HFFc6 (cell line): ENCODE measurements at places on chromosomes 3 and 15. TPM values are rescaled to one million over a fixed set of nuclear protein-coding genes. Genes with fewer than 3 reads are reported as not detected.

The ACP3 gene
- not detected in 3 replicates for total RNA-seq

The MOBP gene
- not detected in 3 replicates for total RNA-seq

The MESP2 gene
- total RNA-seq: 0.18 to 0.26 TPM (median 0.25 TPM) in 3 replicates

The GPR27 gene
- total RNA-seq: not detected in 3 replicates

The DET1 gene
- 5.5 to 7.1 TPM (median 6.3 TPM) in 3 replicates for total RNA-seq

DNA sequence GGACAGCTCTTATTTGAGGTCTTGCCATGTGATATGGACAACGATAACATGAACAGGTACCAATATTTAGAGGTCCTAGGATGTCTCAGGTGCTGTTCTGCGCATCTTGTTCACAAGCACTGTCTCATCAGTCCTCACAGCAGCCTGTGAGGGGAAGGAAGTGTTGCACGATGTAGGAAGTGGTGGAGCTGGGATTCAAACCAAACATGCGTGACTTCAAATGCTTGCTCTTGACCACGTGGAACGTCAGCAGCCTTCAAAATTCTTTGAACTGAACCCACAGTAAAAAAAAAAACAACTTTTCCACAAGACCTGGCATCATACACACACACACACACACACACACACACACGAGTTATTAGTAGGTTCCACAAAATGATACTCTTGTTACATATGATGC lies 153.4 kb upstream of the SMAD3 start:
- H3K4me3 ChIP-seq: no peak overlapping the region
- peaks cover 21% of the 10 kb centered on the region for H3K36me3 ChIP-seq
- H3K4me1 ChIP-seq: no peaks in the 10 kb centered on the region

GRCh38 chr3:61601831-61602230 lies 40.5 kb downstream of the PTPRG start:
- DNase-seq: no peak
- H3K27me3 ChIP-seq: no peaks in the 10 kb centered on the region
- H3K4me1 ChIP-seq: no peaks in the 10 kb centered on the region; the same call in 1 of the 2 replicates
- peaks cover 18% of the 10 kb centered on the region for H3K36me3 ChIP-seq
- no peak overlapping the region for H3K4me3 ChIP-seq
- H3K27ac ChIP-seq: no peak overlapping the region

DNA sequence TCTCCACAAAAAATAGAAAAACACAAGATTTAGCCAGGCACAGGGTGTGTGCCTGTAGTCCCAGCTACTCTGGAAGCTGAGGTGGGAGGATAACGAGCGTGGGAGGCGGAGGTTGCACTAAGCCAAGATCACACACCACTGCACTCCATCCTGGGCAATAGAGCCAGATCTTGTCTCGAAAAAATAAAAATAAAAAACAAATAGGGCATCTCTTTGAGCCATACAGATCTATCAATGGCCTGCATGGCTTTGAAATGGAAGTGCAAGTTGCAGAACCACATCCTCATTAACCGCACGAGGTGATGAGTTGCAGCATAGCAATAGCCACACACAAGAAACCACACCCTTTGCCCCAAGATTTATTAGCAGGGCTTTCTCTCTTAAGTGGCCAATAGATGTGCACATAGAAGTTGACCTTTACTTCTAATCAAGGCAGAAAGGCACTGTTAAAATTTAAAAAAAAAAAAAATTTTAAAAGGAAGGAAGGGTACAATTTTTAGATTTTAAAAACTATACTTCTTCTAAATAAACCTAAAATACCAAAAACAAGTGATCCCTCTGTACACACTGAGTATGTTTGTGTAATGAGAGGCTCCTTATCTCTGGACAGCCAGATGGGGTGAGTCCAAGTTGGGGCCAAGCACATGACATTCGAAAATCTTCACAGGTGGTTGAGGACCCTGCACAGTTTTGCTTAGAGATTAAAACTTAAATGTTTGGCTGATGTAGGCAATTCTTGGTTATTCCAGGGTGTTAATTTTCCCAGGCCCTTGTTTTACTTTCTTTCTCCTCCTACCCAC lies 53.4 kb downstream of the FILIP1L start:
- peaks cover 2% of the 10 kb centered on the region; the same call in 1 of the 2 replicates for H3K27me3 ChIP-seq
- no peak for DNase-seq
- H3K27ac ChIP-seq: no peak overlapping the region
- no peak overlapping the region for H3K4me3 ChIP-seq

- H3K27ac ChIP-seq: no peak overlapping the region
- peaks cover 14% of the 10 kb centered on the region for H3K27me3 ChIP-seq
- peaks cover 5% of the 10 kb centered on the region; the same call in 1 of the 2 replicates for H3K4me1 ChIP-seq
Observed at GRCh38 chr3:72068621-72069020, 283.7 kb upstream of the PROK2 start.

- no peaks in the 10 kb centered on the region; the same call in 1 of the 2 replicates for H3K27me3 ChIP-seq
- no peak overlapping the region for H3K27ac ChIP-seq
- no peaks in the 10 kb centered on the region for H3K4me1 ChIP-seq
- no peak overlapping the region for H3K4me3 ChIP-seq
- DNase-seq: no peak
Observed at GRCh38 chr3:94459167-94459566, 396.3 kb downstream of the NSUN3 start.

DNA sequence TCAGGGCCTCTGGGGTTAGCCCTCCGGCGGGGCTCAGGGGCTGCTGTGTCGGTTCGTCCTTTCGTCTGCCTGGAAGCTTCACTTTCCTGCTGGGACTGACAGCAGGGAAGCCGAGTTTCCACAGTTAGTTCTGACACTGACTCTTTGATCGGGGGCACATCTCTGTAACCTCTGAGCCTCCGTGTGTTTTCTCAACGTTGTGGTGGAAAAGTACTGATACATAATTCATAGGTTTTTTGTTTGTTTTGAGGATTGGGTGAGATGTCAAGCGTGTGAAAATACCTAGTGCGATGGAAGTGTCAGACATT lies 481 bp downstream of the AP4E1 start:
- H3K36me3 ChIP-seq: peaks cover 22% of the 10 kb centered on the region
- no peak for DNase-seq

DNA sequence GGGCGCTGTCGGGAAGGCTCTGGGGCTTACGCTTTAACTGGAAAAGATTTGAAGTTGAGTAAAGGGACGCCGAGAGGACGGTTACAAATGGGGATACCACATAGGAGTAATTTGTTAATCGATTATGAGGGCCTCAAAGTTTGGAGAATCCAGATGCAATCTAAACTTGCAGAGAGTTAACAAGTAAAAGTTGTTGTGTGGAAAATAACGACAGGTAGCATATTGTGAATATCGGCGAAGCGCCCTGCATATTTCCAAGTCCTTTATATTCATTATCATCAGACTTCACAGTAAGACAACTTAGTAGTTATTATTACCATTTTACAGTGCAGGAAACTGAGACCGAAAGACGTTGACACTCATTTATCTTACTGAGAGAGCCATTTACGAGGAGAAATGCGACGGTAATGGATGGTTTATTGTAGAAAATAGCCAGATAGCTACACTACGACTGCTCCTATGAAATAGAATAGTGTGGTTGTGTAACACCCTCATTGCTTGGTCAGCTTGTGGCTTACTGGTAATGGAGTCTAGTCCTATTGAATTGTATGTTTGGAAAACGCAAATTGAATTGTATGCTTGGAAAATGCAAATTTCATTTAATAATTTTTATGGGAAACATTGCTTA lies 700 bp downstream of the MKRN2 start:
- no peaks in the 10 kb centered on the region for H3K36me3 ChIP-seq
- H3K27ac ChIP-seq: peak overlapping the region; percentile 89
- peaks cover 3% of the 10 kb centered on the region; the same call in 1 of the 2 replicates for H3K27me3 ChIP-seq
- peak; percentile 48 for DNase-seq
- peaks cover 78% of the 10 kb centered on the region for H3K4me1 ChIP-seq

DNA sequence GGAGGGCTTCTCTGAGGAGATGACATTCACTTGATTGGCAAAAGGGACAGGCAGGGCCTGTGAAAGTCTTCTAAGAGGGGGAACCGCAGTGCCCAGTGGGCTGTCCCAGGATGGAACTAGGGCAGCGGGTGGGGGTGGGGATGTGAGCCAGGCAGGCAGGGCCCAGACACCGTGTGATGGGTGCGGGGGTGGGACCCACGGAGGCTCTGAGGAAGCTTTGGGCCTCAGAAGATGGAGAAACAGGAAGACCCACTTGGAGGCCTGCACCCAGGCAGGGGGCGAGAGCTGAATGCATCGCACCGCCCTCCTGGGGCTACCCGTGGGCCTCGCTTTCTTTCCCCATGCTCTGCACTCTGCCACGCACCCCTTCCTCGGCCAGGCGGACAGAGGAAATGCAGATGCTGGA lies 32.9 kb upstream of the ACAD9 start:
- H3K36me3 ChIP-seq: no peaks in the 10 kb centered on the region
- no peak for DNase-seq
- peak overlapping the region; percentile 86; the same call in 1 of the 2 replicates for H3K27ac ChIP-seq
- peaks cover 21% of the 10 kb centered on the region for H3K4me1 ChIP-seq
- H3K4me3 ChIP-seq: peak overlapping the region; percentile 81

GRCh38 chr3:48837163-48837562 lies 10.5 kb downstream of the PRKAR2A start:
- H3K36me3 ChIP-seq: peaks cover 14% of the 10 kb centered on the region
- H3K4me3 ChIP-seq: no peak overlapping the region
- DNase-seq: no peak
- H3K27ac ChIP-seq: no peak overlapping the region
- H3K27me3 ChIP-seq: no peaks in the 10 kb centered on the region; the same call in 1 of the 2 replicates

- H3K4me3 ChIP-seq: no peak overlapping the region
- DNase-seq: no peak
- no peaks in the 10 kb centered on the region; the same call in 1 of the 2 replicates for H3K27me3 ChIP-seq
- peaks cover 9% of the 10 kb centered on the region; the same call in 1 of the 2 replicates for H3K4me1 ChIP-seq
- no peaks in the 10 kb centered on the region for H3K36me3 ChIP-seq
Observed at GRCh38 chr3:65005486-65005885, 317.7 kb upstream of the ADAMTS9 start.

GRCh38 chr3:133868186-133868585 lies 27.5 kb downstream of the RAB6B start:
- no peaks in the 10 kb centered on the region for H3K4me1 ChIP-seq
- no peaks in the 10 kb centered on the region for H3K36me3 ChIP-seq
- no peak for DNase-seq

DNA sequence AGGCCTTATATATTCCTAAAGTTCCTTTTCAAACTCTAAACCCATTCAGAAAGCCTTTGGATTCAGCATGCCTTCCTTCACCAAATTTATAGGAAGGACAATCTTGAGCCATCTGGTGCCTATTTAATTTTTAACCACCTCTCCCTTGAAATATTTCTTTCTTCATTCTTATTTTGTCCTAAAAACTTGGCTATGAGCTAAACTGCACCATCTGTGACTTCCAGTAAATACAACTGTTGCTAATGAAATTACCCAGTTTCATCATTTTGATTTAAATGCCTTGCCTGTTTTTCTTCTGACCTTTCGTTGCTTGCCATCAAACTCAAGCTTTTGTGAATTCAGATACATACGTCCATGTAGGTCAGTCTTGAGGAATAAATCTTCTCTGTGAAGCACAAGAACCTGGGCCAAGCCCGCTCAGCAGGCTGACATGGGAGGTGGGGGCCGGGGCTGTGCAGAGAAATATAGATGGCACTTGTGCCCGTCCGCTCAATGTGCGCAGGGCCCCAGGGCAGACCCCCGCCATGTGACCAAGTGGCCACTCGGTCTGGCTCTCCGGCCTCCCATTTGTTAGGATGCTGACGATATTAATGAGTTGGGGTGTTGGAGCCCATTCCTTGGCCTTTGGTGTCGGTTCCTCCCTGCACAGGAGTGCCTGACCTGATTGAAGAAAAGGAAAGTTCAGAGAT lies 335.9 kb downstream of the VPS13C start:
- H3K4me1 ChIP-seq: no peaks in the 10 kb centered on the region
- peaks cover 3% of the 10 kb centered on the region; the same call in 1 of the 2 replicates for H3K27me3 ChIP-seq
- no peak for DNase-seq
- H3K27ac ChIP-seq: no peak overlapping the region
- no peak overlapping the region for H3K4me3 ChIP-seq
- no peaks in the 10 kb centered on the region for H3K36me3 ChIP-seq

DNA sequence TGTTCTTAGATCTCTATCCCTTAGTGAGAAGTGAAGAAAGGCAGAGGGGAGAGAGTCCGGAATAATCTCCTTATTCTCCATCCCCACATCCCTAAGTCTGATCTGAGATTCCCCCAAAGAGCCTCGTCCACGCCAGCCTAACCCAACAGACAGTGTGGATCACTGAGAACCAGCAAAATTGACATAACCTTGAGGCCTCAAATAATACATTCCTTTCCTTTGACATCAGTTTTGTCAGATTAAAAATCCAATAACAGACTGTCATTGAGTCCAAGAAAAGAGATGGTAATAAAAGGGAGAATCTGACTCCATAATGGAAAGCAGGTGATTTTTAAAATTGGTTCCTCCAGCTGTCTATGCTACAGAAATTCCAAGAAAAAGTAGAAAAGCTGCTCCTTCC lies 7.7 kb upstream of the SIAH2 start:
- H3K4me1 ChIP-seq: peaks cover 37% of the 10 kb centered on the region
- no peak for DNase-seq
- H3K27ac ChIP-seq: no peak overlapping the region
- H3K36me3 ChIP-seq: no peaks in the 10 kb centered on the region
- H3K27me3 ChIP-seq: no peaks in the 10 kb centered on the region; the same call in 1 of the 2 replicates

- H3K27me3 ChIP-seq: no peaks in the 10 kb centered on the region
- no peaks in the 10 kb centered on the region for H3K4me1 ChIP-seq
- no peak overlapping the region for H3K27ac ChIP-seq
Observed at GRCh38 chr3:26589678-26590077, 32.9 kb upstream of the LRRC3B start.

DNA sequence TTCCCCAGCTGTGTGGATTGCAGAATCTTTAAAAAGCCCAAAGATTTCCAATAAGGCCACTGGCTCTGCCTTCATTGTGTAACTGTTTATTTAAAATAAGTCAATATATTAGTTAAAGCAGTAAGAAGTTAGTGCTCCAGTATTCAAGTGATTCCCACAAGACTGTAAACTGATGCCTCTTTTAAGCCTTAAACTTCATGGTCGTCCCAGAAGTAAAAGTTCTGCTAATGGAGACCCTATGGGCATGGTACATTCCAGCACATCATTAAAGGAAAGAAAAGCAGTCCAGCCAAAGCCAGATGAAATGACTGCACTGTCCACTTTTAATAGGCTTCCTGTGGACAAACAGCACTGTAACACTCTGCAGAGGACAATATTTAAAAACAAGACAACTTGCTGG lies 512.6 kb downstream of the MECOM start:
- no peak overlapping the region for H3K4me3 ChIP-seq
- H3K27me3 ChIP-seq: no peaks in the 10 kb centered on the region
- H3K27ac ChIP-seq: no peak overlapping the region
- no peak for DNase-seq

DNA sequence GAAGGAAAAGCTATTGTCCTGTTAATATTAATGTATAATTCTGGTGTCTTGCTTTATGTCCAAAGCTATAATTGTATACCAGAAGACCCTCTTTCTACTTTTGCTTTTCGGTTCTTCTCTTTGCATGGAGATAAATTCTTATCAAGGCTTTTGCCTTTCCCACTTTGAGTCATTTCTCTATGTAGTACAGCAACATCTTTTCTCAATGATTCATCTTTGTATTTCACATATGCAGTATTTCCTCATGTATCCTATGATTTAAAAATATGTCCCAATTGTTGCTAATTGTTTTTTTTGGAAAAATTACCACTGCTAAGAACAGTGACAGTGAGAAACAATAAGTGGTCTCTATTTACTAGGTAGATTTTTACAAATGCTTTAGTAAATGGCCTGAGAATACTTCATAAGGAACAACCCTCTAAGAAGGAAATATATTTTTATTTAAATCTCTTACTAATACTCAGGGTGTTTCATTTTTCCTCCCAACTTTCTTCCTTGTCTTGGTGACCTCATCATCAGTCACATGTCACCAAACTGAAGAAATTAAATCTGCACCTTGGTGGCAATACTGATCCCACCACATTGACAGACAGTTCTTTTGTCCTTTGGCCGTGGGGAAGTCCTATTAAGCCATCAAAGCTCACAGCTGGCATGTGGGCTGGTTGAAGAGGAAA lies 290.6 kb downstream of the SATB1 start:
- H3K36me3 ChIP-seq: no peaks in the 10 kb centered on the region
- peak overlapping the region; percentile 87 for H3K27ac ChIP-seq
- H3K4me1 ChIP-seq: peaks cover 37% of the 10 kb centered on the region
- H3K27me3 ChIP-seq: peaks cover 1% of the 10 kb centered on the region; the same call in 1 of the 2 replicates
